ENCODE measurements at places on chromosomes 2 and 18.
A peak's percentile ranks its signal among the peaks of the same experiment; 100 is the strongest.

- DNase-seq = no peak
These were observed 590 bp downstream of the EIF2B4 start for GRCh38 chr2:27369471-27370025.

DNA sequence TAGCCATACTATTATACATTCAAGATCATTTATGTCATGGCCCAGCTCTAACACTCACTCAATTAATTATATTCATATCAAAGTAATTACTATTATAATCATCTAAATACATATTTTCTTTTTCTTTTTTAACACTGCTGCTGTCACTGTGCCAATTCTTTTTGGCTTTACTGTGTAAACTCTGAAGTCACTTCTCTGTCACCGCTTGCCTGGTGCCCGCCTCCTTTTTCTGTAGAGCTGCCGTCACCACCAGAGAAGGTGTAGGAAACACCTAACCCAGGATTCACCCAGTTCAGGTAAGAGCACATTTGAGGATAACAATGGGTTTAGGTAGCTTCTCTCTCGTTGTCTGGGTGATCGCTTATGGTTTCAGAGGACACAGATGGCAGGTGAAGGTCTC is 93.3 kb downstream of the AOX1 start:
- no peak for DNase-seq

GRCh38 chr2:129726216-129726615 is 253.2 kb upstream of the RAB6C start:
- DNase-seq = no peak

DNA sequence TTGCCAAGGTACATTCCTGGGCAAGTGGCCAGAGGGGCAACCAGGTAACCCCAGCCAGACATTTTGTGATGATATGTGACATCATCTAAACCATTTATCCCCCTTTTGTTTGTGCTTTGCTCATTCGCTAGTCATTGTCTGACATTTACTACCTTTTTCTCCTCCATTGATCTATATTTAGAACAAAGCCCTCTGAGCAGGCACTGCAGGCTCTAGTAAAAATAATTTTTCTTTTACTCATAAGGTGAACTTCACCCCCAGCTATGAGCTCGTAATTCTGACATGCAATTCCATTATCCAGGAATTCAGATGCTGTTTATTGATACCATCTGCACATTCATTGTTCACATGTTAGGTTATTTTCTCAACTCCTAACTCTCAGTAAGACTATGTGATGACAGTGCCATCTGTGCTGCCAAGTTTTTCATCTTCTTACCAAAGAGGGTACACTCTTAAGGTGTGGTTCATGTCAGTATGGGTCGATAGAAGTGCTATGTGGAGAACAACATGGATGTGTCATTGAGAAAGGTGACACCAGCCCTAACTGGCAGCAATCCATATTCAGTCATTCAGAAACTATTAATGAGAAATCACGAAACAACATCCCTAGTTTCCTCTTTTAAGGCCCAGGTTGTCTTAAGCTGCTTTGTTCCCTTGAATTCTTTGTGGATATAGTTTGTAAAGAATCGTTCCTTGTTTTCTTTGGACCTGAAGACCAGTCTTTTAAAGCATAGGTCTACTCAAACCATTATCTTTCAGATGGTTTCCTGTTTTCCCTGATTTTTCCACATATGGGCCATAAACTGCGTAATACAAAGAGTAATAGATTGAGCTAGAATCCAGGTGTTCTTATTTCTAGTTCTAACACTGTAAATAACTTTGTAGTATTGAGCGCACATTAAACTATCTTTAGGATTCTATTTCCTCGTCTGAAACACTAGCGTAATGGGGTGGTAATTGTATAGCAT is 978.1 kb upstream of the CDH2 start:
- DNase-seq = no peak

GRCh38 chr2:108215794-108216211 is 24.0 kb upstream of the SULT1C3 start:
- no peak for DNase-seq

- DNase-seq = no peak
These were observed 6.6 kb upstream of the ASNSD1 start for GRCh38 chr2:189654641-189655040.

DNA sequence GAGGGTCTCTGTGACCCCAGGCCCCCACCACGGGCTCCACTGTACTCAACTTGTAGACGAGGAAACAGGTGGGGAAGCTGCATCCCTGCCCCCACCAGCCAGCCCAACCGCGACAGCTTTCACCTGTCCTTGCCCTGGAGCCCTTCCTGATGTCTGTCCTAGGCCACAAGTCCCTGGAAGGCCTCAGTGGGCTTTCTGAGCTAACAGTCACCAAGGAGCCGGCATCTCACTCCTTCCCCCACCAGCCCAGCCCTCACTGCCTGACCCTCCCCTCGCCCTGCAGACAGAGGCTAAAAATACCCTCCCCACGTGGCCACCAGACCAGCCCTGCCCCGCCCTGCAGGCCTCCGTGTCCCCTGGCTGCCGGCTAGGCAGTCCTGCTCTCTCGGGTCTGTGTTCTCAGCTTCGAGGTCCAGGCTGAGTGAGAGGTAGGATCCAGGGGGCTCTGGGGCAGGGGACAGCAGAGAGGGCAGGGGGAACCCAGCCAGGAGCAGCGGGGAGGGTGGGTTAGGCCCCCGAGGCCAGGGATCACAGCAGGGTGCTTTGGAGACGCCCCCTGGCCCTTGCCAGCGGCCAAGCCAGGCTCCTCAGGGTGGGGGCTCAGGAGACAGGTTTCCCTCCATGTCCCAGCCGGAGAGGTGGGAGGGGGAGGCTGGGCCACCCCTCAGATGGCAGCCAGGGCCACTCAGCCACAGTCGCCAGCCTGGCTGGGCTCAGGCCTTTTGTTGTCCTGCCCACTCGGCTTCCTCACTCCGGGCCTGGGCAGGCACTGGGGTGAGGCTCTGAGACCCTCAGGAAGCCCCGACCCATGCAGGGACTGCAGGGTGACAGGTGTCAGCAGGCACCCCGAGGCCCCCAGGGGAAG is at the start of gene KLHL30:
KLHL30 (plus strand) TSS at position 338 of the 865 bp plus-strand sequence. CDS start 2,087 bp downstream, outside the sequence.
- no peak for DNase-seq

GRCh38 chr18:58225101-58225500 is 181.1 kb downstream of the NEDD4L start:
- DNase-seq = peak; percentile 6

DNA sequence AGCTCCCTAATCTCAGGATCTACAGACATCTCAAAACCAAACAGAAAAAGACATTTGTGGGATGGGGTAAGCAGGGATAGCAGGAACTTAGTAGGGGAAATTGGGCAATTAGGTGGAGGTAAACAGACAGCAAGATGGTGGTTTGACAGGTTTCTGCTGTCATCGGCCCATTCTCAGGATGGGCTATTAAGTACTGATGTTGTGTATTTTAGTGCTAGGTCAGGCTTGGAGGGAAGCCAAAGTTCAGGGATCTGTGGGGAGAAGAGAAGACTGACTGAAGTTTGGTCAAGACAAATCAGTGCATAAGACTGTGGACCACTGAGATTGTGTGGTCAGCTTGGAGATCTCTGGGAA is 96.8 kb upstream of the THUMPD2 start:
- no peak for DNase-seq

- no peak for DNase-seq
These were observed 6.2 kb downstream of the DBI start for GRCh38 chr2:119372778-119373568.

- no peak for DNase-seq
These were observed 291.0 kb downstream of the CELF4 start for GRCh38 chr18:37274309-37275236.

DNA sequence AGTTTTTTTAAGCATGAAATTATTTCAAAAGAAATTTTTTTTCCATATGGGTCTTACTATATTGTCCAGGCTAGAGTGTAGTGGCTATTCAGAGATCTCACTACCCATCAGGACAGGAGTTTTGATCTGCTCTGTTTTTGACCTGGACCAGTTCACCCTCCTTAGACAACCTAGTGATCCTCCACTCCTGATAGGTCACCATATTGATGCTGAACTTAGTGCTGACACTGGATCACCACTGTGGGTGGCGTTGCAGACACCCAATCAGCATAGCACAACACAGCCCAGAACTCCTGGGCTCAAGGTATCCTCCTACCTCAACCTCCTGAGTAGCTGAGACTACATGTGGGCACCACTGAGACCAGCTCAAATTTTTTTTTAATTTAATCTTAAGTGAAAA is 8.2 kb downstream of the OLA1 start:
- no peak for DNase-seq

DNA sequence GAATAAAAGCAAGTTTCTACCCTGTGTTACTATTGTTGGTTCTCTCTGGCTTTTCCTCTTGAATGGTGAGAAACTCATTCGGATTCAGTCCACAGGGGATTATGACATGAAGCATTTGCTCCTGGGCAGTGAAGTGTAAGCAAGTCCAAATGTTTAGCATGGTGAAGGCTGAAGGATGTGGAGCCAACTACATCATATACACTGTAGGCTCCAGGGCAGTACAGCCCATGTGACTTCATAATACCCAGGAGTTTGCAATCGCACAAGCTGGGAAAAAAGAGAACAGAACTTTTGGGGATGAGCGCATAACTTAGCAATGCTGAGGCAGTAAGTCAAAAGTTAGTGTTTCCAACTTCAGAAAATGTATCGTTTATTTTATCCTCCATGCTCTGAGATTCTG is 695.7 kb upstream of the POU3F3 start:
- no peak for DNase-seq

DNA sequence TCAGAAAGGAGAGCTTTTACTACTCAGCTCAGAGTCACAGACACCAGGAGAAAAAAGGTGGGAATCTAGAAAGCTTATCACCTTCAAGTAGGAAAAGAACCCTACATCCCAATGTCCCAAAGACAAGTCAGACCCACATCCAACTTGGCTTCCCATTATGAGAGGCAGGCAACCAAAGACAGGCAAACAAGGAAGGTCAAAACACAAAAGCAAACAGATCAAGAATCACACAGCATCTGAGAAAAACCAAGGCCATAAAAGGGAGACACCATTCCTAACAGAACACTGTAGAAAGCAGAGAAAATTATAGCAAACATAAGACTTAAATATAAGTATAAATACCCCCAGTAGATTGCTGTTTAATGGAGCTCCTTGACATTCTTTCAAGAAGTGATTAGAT is 40.7 kb downstream of the SLC3A1 start:
- DNase-seq = no peak

DNA sequence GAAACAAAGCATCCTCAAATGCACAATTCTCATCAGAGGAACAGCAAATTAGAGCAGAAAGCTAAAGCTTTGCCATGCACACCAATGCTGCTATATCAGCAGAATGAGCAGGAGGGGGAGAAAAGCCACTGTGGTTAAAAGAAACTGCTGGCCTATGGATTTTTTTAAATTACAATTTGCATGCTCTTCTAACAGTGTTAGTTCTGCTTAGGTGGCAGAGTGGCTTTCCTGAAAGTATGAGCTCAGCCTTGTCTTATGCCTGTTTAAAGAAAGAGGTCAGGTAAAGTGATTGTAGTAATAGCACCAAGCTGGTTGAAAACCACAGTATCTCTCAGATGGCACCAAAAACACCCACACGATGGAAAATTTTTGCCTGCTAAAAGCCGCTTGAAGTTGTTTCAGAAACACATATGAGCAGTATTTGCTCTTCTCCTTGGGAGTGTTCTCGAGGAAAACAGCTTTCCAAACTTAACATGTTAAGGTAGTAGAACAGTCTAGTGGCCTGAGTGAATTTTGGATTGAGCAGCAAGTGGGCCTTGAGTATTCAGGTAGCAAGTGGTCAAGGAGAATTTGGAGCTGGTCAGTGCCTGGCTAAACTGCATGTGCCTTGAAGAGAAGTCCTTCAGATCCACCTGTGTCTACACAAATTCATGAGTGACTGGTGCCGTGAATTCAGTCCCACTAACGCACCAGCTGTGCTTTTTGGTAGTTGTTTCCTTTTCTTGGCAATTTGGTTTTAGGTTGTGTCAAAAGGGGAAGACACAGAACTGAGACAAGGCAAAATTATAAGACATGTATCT is 19.6 kb upstream of the NDUFV2 start:
- peak; percentile 90 for DNase-seq

- DNase-seq = no peak
These were observed 500.0 kb upstream of the SETBP1 start for GRCh38 chr18:44180683-44181082.

DNA sequence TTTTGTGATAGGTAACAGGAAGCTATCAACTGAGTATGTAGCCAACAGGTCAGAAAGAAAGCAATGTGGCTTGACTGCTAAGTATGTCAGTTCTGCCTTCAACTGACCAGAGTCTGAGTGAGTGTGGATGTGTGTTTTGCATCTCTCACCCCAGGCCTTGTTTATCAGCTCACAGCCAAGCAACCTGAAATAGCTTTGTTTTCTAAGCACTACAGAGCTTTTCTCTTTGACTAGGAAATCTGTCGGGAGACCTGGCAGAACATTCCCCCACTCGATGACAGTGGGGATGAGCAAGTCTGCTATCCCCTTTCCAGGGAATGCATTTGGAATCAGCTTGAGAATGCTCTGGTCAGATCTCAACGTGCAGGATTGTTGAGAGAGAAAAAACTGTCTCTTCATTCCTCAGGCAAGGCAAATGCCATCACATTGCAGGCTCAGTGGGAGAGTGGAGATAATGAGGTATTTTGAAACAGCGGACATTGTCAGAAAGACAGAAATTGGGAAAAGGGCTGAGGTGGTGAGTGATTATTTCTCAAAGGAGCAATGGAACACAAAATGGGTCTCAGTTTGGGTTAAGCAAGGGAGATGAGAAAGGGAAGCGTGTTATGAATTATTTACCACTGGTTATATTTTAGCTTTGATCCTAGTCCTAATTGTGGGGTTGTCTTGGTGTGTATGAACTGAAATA is 233.8 kb upstream of the PIK3C3 start:
- DNase-seq = no peak

DNA sequence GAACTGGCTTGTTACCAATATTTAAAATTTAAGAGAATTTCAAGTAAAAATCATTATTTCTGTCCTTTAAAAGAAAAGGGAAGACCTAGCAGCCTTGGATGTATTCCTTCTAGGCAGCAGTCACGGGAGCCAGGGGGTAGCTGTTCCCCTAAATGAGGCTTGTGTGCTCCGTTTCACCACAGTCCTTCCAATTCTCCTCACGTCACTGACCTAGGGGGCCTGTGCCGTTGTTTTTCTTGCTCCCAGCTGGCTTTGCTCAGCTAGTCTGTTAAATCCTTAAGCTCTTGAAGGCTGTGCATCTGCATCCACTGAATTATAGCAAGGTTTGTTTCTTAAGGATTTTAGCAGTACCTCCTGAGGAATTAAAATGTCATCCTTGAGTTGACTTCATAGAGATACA is 9.9 kb downstream of the KLHL23 start:
- DNase-seq = no peak

GRCh38 chr18:56487801-56488200 is 150.6 kb downstream of the TXNL1 start:
- DNase-seq = no peak

- no peak for DNase-seq
These were observed 1.1 kb downstream of the EVA1A start for GRCh38 chr2:75559680-75560021.

- DNase-seq = no peak
These were observed 376.8 kb upstream of the ID2 start for GRCh38 chr2:8304821-8305766.

- no peak for DNase-seq
These were observed 106.7 kb downstream of the METTL8 start for GRCh38 chr2:171327043-171327496.

GRCh38 chr2:26483957-26484565 is 6.1 kb upstream of the OTOF start:
- no peak for DNase-seq

GRCh38 chr18:44290366-44290977 is 390.2 kb upstream of the SETBP1 start:
- no peak for DNase-seq
